ENCODE measurements at places on chromosomes 5 and 9. TPM values are rescaled to one million over a fixed set of nuclear protein-coding genes. Genes with fewer than 3 reads are reported as not detected.

OR1J2 gene
- not detected for total RNA-seq

BSPRY gene
- 6.1 TPM for total RNA-seq

SH3GLB2 gene
- 46.5 TPM for total RNA-seq

GPRIN1 gene
- total RNA-seq = 5.1 TPM

All from nasal cavity respiratory epithelium epithelial cell of viscerocranial mucosa (primary cell).